Thymus (tissue), 14 donors: ENCODE measurements at places on chromosomes 2 and 18.

- DNase-seq = no peak
Observed at GRCh38 chr18:2310886-2311285, 260.4 kb downstream of the METTL4 start.

DNA sequence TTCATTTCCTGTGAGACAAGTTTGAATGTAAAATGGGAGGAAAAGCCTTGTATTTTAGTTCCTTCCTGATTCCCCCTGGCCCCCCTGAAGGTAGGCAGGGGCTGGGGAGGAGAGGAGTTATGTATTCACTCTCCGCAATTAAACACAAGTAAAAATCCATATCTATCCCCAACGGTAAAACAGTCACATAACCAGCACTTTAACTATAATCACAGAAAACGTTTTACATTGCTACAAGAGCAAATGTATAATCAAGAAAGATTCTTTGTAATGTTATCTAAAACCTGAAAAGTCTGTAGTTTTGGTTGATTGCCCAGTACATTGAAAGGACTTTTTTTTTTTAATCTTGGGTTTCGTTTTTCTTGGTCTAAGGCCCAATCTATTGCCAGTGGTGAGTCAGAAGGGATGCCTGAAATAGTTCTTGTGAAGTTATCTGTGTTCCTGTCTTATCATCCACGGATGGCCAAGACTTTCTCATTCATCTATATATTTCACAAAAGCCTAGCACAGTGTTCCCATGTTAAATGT, 34.5 kb upstream of the CCNYL1 start:
- DNase-seq = no peak

GRCh38 chr2:97985998-97986397, 9.8 kb downstream of the TMEM131 start:
- DNase-seq = no peak

DNA sequence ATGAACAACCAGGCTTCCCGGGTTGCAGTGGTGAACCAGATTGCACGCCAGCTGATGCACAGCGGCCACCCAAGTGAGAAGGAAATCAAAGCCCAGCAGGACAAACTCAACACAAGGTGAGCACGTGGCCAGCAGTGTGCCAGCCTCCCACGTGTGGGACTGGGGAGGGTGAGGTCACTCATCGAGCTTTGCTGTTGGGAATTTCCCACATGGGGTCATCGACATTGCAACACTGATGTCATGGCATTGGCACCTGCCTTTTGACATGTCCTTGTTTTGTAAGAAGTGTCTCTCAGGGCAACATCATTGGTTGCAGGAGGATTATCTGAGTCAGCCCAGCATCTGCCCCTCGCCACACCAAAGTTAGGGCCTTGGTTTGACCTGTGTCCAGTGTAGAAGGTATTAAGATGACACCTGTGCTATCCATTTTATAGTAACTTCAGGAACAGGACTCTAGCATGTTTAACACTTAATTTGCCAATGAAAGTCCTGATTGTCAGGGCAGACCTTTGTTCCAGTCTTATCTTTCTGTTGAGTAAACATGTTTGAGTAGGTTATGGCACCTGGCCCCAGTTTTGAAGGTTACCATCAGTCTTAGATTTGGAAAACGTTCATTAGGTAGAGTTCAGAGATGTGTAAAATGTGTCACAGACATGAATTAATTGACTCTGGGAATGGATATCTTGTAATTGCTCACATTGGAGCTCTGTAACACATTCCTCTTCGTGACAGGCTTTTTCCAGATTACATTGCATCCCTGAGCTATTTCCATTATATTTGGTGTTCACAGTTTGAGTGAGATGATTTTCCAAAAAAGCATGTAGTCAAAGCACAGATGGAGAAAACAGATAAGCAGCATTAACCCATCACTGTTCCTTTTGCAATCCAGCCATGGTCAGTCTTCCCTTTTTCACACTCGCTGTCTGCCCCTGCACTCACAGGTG, 93.3 kb upstream of the EML6 start:
- DNase-seq = no peak

GRCh38 chr2:206971805-206972204, 32.5 kb downstream of the CPO start:
- no peak for DNase-seq

GRCh38 chr2:2758793-2759367, 427.8 kb upstream of the MYT1L start:
- no peak for DNase-seq

DNA sequence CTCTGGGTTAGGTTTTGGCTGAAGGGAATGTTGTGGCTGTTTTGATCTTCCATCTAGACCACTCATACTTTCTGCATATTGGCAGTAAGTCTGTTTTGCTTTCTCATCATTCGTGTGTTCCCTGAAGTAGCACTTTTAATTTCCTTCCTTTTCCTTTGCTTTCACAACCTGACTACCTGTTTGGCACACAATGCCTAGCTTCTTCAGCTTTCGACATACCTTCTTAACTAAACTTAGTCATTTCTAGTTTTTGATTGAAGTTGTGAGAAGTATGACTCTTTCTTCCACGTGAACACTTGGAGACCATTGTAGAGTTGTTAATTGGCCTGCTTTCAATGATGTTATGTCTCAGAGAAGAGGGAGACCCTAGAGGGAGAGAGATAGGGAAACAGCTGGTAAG, 123.6 kb upstream of the EPB41L3 start:
- no peak for DNase-seq

GRCh38 chr2:231781798-231782726, 980 bp upstream of the PDE6D start:
- no peak for DNase-seq

DNA sequence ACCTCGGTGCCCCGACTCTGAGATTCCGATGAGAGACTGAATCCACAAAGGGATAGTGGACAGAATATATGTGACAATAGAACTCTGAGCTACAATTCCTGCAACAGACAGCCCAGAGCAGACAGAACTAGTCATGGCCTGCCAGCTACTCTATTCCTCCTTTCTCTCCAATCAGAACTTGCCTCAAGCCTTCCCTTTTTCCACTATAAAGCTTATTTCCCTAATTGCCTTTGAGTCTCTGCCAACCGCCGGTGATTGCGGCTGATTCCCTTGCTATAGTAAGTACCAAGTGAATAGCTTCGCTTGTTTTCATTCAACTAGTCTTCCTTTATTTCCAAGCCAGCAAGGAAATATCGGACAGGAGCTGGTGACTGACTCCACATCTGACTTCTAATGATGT, 96.8 kb downstream of the DSC3 start:
- no peak for DNase-seq

DNA sequence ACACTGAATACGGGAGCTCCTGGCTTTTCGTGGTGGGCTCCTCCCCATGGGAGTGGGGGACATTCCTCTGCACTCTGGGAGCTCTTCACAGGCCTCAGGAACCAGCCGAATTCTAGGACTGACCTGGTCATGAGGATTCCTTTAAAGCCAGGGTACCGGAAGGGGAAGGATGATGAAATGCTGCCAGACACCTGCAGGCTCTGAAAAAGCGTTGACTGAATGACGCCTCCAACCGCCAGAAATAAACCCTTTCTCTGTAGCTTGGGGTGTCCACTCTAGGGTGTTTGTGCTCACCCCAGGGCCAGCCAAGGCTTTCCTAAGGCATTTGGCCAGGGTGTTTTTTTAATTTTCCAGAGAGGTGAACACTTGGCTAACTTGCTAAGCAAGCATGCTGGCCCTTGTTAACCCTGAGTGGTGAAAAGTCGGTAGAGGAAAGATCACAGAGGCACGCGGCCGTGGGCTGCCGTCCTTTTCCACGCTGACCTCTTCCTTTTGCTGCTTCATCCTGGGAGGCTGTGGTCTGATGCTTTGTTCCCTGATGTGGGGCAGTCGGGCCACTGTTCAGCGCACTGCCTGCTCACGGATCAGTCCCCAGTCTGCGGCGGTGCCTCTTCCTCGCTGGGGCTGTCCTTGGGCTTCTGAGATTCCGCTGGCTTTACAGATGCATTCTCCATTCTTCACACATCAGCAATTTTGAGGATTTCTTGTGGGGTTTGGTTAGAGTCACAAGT, 32.0 kb downstream of the IMPA2 start:
- DNase-seq = no peak

DNA sequence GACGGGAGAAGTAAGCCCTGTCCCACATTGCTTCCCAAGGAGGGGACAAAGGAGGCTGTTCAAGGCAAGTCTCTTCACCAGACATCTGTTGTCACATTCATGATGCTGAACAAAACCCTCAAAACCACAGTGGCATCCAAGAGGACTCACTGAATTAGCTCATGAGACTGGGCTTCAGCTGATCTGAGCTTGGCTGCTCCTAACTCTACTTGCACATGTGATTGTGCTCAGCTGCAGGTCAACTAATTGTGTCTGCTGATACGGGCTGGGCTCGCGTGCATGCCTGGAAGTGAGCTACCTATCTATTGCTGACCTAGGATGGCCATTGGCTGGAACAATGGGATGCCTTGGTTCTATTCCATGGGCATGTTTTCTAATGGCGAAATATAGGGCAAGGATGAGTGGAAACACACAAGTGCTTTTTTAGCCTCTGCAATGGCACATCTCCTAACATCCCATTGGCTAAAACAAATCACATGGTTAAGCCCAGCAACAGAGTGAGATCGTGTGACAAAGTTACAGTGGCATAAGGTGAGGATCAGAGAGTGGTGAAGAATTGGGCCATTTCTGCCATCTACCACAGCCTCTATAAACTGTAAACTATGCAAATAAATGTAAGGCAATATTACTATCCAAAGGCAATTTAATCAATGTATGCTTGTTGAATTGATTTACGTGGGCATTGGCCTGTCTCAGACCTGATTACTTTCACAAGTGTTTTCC, 52.9 kb upstream of the CAPN13 start:
- DNase-seq = no peak

DNA sequence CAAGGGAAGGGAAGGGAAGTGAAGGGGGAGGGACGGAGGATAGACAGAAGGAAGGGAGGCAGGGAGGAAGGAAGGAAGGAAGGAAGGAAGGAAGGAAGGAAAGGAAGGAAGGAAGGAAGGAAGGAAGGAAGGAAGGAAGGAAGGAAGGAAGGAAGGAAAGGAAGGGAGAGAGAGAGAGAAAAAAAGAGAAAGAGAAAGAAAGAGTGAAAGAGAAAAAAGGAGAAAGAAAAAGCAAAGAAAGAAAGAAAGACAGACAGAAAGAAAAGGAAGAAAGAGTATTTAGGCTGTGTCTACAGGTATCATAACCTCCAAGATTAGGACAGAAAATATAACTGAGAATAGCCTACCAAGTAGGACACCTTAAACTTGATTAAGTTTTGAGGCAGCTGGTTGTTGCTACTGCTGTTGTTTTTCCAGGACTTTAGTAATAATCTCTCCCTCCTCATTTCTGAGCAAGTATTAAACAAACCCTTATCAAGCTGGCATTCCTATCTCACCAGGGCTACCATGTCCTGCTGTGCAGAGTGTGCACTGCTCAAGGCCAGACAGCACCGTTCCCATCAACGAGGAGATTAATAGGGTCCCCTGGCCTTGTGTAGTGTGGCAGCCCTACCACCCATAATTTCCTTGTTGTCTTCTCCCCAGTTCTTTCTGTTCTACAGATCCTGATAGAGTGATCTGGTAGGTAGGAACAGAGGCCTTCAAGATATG, 90.5 kb upstream of the FHL2 start:
- DNase-seq = no peak

GRCh38 chr2:15640261-15640711, 48.6 kb downstream of the DDX1 start:
- DNase-seq = no peak

DNA sequence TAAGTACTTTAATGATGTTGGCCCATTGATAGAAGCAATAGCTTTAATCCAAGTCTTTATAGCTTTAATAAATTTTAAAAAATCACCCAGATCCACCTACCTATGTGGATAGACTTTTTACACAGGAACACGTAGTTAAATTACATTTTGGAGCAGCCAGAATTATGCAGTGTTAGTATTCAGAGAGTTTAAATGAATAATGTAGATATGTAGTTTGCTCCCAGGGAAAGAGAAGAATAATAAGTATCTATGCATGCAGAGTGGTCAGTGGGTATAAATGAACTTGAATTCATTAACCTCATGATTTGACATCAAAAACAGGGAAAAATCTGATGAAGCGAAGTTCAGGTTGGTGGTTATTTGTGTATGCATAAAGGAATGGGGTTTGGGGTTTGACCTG, 146.3 kb downstream of the CERS6 start:
- DNase-seq = no peak

DNA sequence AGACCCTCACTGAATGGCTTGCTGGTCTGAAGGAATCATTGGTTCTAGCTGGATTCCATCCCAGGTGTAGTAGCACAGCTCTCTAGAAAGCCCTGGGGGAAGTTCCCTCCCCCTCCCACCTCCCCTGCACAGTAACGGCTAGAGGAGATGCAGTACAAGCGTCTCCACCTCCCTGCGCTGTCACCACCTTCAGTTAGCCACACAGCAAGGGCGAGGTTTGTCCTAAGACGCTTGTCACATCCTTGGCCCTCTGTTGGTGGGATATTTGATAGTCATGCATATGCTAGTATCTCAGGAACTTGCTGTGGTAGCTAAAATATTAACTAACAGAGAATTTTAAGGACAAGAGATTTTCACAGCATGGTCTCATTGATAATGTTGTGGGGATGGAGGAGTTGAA, 19.4 kb downstream of the TRAPPC12 start:
- DNase-seq = no peak

- DNase-seq = no peak
Observed at GRCh38 chr2:143633419-143633818, 504.2 kb downstream of the ARHGAP15 start.

- DNase-seq = no peak
Observed at GRCh38 chr2:235391921-235392615, 101.8 kb upstream of the AGAP1 start.

DNA sequence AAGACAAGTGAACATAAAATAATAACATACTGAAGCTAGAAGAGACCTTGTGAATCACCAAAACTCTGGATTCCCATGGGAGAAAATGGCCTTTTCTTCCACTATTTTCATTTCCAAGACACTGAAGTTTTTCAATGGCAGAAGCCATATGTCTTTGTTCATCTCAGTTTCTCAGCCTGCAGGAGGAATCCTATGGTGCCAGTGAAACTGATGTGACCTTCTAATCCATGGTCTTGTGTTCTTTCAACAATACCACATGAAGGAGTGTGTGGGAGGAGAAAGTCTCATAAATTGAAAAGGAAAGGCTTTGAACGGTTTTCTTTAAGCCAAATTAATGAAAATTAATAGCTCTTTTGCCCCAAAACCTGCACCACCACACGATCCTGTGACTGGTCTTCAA, 257.3 kb downstream of the EPHA4 start:
- DNase-seq = no peak

GRCh38 chr2:27572439-27572838, 10.4 kb upstream of the ZNF512 start:
- DNase-seq = no peak
